ENCODE measurements at places on chromosomes 1 and 21.

- no peak for DNase-seq
Measured at GRCh38 chr1:12138196-12139168, 28.3 kb upstream of the TNFRSF1B start.

- DNase-seq: no peak
Measured at GRCh38 chr1:56399326-56399725, 180.0 kb downstream of the PLPP3 start.

DNA sequence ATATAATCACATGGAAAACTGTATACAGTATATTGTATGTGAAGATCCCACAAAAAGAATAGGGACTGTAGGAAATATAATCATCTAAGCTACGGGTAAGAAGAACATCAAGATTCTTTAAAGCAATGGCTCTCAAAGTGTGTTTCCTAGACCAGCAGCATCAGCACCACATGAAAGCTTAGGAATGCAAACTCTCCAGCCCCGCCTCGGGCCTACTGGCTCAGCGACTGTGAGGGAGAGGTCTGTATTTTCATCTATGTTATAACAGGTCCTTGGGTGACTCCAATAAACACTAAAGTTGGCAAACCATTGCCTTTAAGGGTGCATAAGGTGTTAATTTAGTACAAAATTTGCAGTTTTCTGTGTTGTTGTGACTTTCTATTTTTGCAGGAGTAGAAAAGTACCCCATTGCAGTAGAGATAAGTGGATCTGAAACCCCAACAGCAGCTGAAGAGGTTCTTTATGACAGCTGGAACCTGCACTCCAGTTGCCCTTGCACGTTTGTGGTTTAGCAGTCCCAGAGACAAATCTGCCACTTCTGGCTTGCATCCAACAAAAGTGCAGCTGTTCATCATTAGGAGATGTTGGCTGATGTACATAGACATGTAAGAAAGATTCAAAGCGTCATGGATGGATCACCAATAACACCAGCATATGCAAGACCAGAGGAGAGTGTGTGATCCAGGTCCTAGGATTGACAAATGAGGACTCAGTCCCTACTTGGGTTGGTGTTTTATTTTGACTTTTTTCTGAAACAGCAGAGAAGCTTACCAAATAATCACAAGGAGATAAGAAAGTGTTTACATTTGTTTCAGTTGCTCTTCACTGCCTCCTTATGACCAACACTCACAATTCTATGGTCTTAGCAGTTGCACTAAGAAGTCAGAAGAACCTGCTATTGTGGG is 15.9 kb upstream of the IFNAR1 start:
- DNase-seq: no peak

- DNase-seq: no peak
Measured at GRCh38 chr1:89089962-89090361, 25.0 kb upstream of the GBP1 start.

- DNase-seq: no peak
Measured at GRCh38 chr1:167252986-167253385, 32.3 kb downstream of the POU2F1 start.

GRCh38 chr1:114340892-114341291 is 170.1 kb downstream of the TRIM33 start:
- DNase-seq: no peak

- no peak for DNase-seq
Measured at GRCh38 chr1:223035724-223036478, 107.1 kb downstream of the TLR5 start.

GRCh38 chr1:214638459-214638807 is 35.4 kb downstream of the CENPF start:
- DNase-seq: no peak

DNA sequence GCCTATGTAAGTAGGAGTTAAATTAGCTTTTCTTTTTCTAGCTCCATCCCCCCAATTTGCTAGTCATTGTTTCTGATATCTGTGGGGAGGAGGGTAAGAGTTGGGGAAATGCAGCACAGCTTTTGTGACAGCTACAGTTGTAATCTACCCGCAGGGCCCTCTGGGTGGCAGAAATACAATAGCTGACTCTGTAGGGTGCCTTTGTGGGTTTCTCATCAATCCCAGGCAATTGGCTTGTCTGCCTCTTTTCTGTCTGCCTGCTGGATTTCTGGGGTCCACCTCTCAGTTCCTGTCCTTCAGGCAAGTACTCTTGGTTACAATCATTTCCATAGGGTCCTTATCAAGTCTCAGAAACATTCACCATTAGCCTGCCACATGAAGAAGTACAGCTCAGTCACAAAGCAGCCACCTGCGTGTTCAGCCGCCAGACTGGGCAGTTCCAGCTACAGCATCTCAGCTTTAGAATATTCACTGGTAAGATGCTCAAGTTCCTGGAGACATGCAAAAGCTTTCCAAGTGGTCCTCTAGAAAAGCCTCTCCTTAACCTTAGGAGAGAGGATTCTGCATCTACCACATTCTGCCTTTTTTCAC is 19.2 kb upstream of the SLC44A5 start:
- DNase-seq: no peak

GRCh38 chr1:225146478-225146877 is 217.0 kb downstream of the DNAH14 start:
- no peak for DNase-seq

DNA sequence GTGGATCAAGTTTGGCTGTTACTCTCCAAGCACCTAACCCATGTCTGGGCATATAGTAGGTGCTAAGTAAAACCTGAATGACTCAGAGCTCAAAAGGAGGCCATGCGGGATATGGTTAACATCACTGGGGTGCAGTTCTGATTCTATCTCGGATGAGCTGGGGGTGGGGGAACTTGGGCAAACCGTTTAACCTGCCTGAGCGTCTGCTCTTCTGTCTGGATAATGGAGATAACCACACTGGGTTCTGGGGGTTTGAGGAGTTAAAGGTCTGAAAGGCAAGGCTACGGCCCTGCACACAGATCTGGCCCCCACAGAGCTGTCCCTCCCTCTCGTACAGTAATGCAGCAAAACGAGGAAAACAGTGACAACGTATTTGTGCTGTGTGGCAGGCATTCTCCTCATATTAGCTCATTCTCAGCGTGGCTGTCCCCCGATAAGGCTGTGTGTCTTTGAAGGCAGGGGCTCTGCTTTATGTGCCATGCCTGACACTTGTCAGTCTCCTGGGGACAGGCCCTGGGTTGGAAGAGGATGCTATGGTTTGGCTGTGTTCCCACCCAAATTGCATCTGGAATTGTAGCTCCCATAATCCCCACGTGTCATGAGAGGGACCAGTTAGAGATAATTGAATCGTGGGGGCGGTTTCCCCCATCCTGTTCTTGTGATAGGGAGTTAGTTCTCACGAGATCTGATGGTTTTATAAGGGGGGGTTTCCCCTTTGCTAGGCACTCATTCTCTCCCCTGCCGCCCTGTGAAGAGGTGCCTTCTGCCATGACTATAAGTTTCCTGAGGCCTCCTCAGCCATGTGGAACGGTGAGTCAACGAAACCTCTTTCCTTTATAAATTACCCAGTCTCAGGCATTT is 6.8 kb upstream of the ALDH4A1 start:
- DNase-seq: peak; percentile 26

DNA sequence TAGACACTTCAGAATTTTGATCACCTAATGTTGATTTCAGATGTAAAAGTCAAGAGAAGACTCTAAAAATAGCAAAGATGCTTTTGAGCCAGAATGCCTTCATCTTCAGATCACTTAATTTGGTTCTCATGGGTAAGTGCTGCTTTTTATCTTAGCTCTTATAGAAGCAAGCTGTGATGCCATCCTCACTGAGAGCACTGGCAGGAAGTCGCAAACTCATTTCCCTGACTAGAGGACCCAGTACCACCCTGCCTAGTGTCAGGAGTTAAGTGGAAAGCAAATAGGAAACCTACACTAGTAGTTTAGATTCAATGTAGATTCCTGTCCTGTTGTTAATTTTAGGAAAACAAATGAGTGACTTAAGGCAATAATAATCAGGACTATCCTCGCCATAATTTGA is 12.1 kb downstream of the IFNAR2 start:
- no peak for DNase-seq

DNA sequence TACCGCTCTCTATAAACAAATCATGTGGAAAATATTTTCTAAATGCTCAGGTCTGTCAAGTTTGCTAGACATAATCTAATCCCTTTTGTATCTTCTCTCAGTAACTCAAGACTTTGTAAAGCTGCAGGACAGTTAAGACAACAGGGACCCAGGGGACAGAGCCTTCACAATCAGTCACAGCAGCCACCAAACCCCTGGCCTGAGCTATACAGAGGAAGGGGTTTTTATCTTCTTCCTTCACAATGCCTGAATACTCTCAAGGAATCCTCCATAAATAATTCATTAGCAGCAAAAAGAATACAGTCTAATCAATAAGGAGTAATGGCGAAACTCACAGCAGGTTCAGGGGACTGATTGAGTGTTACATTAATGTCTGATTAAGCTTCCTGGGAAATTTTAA is 368.3 kb downstream of the SMYD3 start:
- DNase-seq: no peak

GRCh38 chr21:42324896-42325295 is 9.7 kb upstream of the TFF3 start:
- no peak for DNase-seq

DNA sequence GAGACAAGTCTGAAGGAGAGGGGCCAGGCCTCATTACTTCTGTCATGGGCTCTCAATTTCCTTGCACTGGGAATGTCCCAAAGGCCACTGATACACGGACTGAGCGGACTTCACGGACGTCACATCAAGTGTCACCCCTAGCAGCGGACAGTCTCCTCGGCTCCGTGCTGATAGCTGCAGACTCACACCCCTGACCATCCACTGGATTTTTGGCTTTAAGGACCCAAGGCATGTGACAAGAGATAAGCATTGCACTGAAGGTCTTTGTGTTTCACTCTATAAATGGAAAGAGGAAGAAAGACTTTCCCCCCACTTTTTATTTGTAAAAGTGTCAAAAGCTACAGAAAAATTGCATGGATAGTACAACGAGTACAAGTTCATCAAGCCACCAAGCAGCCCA is 200.4 kb upstream of the FGGY start:
- no peak for DNase-seq

- DNase-seq: peak; percentile 35
Measured at GRCh38 chr1:231866392-231867331, 240.1 kb downstream of the DISC1 start.

- no peak for DNase-seq
Measured at GRCh38 chr21:17406202-17406601, 106.6 kb upstream of the CXADR start.

DNA sequence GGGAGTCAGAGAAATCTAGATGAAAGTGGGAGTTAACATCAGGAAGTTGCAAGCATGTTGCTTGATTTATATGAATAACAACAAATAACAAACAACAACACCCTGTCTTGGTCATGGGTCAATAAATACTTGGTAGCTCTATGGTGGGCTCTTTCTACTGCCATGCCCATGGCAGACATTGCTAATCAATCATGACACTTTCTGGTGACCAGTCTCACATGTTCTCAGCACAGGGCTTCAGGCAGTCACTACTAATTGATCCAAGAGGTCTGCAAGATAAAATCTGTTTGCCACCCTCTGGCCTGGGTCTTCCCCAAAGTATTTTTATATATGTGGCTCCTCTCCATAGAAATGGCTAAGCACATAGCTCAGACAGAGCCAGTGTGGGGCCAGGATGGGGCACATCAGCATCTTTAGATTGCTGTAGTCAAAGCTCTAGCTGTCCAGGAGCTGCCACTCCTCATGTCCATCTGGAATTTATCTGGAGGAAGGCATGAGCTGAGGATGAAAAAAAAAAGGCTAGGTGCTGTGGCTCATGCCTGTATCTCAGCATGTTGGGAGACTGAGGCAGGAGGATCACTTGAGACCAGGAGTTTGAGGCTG is 51.2 kb downstream of the STUM start:
- DNase-seq: no peak

DNA sequence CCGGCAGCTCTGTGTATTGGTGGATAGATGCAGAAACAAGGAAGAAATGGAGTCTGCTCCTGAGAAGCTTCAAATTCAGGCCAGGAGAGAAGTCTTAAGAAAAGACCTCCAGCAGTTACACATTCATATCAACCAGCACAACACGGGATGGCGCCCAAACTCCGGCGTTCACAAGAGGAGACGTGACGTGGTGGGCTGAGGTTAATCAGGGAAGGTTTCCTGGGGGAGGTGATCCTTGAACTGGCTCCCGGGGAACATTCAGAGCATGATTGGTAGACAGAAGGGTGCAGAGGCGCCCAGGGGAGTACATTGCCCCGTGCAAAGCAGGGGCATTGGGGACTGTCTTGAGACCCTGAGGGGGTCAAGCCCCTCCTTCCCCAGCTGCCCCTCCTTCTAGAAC is 27.7 kb upstream of the SPSB1 start:
- no peak for DNase-seq

DNA sequence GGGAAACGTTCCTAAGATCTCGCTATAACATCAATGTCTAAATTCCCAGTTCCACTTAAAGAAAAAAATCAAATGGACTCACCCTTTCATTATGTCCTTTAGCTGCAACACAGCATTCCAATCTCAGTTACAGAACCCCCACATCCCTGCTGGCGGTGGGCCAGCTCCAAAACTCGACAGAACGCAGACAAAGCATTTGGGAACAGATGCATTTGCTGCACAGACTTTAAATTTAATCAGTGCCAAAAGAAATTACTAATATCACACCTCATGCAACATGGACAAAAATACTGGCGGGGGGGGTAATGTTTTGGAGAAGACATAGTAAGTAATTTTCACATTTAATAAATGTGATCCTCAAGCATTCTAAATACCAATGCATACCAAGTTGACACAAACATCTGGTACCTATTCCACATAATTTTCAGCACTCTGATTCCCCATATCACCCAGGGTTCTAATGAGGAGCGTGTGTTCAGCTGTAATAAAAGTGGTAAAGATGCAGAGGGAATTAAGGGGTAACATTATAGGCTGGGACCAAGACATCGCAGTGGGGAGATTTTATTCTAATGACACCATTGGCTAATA is 79.7 kb downstream of the TGFBR3 start:
- no peak for DNase-seq

DNA sequence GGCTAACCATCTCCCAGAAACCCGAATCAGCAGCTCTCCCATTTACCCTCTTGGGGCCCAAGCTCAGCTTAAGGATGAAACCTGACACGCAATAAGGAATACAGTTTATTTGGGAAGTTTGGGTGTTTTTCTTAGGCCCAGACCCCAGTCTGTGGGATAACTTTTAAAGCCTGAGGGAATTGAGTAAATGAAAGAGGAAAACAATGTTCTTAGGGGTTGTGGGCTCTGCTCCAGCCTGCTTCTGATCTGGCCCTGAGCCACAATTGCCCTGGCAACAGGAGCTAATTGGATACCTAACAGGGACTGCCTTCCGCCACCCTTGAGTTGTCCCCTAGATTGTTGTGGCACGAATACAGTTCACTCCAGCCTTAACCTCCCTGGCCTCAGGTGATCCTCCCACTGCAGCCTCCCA is 20.1 kb downstream of the DYRK3 start:
- no peak for DNase-seq

DNA sequence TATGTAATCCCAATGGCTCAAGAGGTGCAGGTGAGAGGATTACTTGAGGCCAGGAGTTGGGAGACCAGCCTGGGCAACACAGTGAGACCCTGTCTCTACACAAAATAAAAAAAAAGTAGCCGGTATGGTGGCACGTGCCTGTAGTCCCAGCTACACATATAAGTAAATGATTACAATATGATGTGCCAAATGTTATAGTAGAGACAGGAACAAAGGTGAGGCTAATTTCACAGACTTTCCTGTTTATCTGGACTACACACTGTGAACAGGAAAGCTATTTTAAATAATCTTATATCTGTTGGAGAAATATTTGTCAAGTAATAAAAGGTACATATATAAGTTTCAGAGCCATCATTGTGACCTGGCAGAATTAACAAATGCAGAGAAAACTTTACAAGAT is 77.7 kb downstream of the UROD start:
- no peak for DNase-seq

GRCh38 chr1:73593804-73594203 is 604.2 kb downstream of the LRRIQ3 start:
- no peak for DNase-seq
